NCI-H2171 treated with DMSO at 0.1 percent for 48 hours (cell line): ENCODE measurements at places on chromosomes 2 and 18.

GRCh38 chr2:76946631-76947145, 575.5 kb downstream of the LRRTM4 start:
- DNase-seq = no peak

DNA sequence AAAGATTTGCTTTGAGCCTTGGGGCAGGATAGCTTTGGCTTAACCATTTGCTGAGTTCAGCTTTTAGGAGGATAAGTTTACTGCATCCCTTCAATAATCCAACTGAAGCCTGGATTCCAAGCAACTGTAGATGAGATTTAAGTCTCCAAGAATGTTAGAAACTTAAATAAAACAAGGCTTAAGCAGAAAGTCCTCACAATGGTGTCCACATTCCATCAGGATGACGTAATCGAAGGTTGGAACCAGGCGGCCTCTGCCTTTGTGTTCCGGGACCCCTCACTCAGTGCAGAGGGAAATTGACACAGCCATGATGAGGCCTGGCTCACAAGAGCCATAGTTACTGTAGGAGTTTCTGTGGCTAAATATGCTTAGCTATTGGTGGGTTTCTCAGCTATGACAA, 260.4 kb downstream of the LPIN1 start:
- DNase-seq = no peak

GRCh38 chr2:237121321-237121720, 35.6 kb downstream of the COPS8 start:
- DNase-seq = no peak

DNA sequence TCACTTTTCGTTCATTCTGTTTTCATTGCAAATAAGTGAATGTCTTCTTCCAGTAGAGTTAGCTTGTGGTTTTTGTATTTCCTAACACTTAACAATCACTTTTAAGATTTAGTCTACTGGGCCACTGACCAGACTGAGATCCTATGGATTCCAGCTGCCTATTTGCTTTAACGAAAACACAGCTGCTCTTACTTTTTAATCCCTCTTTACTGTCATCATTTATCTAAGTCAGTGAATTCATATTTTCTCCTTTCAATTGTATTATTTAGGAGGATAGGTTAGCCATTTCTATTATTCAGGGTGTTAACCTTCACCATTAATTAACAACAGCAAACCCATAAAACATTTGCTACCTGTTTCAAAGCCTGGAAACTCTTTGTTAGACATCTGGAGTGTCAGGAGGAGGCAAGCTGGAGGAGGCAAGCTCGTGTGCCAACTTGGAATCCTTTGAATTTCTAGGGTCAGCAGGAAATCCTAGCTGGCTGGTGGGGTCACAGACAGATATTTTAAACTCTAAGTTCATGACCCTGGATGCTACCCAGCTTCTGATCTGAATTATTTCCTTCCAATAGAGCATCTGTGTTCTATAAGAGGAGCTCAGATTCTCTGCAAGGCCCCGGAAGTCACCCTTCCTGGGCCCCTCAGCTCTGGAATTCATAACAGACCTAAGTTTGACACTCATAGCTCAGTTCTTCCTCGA, 385.3 kb downstream of the RBM43 start:
- DNase-seq = no peak

GRCh38 chr2:215455958-215456357, 20.1 kb upstream of the FN1 start:
- DNase-seq = no peak

GRCh38 chr2:237227592-237228280, 142.0 kb downstream of the COPS8 start:
- no peak for DNase-seq

DNA sequence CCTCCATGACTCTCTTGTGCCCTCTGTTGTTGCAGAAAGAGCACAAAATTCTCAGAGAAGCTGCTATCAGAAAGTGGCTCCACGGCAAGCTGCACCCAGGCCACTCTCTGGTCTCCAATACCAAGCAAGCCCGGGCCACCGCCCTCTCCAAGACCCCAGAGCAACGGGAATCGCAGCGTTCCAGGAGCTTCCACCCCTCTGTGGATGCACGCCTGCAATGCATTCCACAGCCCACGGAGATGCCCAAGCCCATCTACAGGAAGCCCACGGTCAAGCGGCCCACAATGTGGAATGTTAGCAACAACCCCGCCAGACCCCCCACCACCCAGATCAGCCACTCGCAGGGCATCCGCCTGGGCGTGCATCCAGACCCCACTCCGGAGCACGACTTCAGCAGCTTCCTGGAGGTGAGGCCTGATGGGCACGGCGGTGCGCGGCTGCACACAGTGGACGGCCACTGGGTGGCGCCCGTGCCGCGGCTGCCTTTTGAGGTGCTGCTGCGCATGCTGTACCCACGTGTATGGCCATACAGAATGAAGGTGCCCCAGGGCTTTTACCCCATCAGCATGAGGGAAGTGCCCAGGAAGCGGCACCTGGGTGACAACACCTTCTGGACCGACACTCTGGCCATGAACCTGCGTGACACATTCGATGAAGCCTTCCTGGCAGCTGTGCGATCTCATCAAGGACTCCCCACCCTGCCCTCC, 6.3 kb downstream of the ANKRD53 start:
- no peak for DNase-seq

- no peak for DNase-seq
Observed at GRCh38 chr2:200066417-200066816, 111.0 kb downstream of the MAIP1 start.

- DNase-seq = no peak
Observed at GRCh38 chr2:239271471-239271870, 129.3 kb downstream of the HDAC4 start.

DNA sequence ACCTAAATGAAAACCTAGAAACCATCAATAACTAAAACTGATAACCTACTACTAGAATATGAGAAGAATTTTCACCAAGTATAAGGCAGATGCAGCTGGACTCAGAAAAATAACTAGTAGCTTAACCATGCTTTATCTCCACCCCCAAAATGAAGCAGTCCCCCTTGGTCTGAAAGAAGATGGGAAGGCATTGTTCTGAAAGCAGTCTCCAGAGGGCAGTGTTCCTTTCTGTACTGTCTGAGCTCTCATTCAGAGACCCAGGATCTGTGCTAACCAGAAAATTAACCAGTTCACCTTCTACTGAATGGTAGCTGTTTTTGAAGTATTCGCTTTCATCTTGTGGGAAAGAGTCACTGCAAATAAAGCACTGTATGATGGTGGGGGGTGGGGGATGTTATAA, 273.0 kb downstream of the PDE11A start:
- DNase-seq = peak; percentile 40

DNA sequence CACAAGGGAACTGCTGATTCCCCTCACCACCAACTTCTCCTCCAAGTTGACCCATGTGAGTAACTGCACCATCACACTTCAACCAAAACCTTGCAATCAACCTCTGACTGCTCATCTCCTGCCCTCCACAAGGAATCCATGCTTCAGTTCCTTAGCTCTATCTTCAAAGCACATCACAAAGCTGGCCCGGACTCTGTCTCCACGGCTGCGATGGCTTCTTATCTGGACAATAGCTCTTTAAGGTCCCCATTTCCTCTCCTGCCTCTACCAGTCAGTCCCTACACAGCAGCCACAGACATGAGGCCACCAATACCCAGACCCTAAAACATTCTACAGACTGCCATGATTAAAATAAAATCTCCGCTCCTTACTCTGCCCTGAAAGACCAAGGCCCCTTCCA, 25.7 kb downstream of the MBOAT2 start:
- DNase-seq = no peak

GRCh38 chr18:41789001-41789400, 166.0 kb upstream of the PIK3C3 start:
- no peak for DNase-seq

DNA sequence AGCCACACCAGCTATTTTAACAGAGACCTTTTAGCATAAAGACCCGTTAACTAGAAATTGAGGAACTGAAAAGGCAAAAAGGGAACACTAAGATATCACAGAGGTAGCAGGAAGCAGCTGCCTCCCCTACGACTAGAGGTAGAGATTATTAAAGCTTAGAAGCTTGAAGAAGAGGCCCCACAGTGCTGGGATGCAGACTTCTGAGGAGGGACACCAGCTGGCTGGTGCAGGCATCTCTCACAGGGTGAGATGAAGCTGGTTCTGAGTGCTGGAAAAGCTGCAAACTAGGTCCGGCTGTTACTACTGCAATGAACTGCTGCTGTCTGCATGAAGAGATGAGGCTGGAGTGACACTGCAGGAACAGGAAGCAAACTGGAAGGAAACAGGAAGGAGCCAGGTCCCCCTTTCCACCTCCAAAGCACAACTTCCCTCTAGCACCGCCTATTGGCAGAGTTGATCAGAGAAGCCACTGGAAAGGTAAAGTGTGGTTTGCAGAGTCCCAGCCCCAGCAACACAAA, 61.2 kb upstream of the MRPS9 start:
- peak; percentile 4 for DNase-seq

- no peak for DNase-seq
Observed at GRCh38 chr18:10245846-10246175, 208.6 kb upstream of the APCDD1 start.

- no peak for DNase-seq
Observed at GRCh38 chr2:212897296-212897695, 254.1 kb downstream of the IKZF2 start.
